ENCODE measurements at places on chromosomes 7 and 10.

GRCh38 chr7:2109936-2110609, 122.7 kb downstream of the MAD1L1 start:
- DNase-seq: no peak

- DNase-seq: no peak
Observed at GRCh38 chr7:137590071-137590755, 246.7 kb upstream of the PTN start.

DNA sequence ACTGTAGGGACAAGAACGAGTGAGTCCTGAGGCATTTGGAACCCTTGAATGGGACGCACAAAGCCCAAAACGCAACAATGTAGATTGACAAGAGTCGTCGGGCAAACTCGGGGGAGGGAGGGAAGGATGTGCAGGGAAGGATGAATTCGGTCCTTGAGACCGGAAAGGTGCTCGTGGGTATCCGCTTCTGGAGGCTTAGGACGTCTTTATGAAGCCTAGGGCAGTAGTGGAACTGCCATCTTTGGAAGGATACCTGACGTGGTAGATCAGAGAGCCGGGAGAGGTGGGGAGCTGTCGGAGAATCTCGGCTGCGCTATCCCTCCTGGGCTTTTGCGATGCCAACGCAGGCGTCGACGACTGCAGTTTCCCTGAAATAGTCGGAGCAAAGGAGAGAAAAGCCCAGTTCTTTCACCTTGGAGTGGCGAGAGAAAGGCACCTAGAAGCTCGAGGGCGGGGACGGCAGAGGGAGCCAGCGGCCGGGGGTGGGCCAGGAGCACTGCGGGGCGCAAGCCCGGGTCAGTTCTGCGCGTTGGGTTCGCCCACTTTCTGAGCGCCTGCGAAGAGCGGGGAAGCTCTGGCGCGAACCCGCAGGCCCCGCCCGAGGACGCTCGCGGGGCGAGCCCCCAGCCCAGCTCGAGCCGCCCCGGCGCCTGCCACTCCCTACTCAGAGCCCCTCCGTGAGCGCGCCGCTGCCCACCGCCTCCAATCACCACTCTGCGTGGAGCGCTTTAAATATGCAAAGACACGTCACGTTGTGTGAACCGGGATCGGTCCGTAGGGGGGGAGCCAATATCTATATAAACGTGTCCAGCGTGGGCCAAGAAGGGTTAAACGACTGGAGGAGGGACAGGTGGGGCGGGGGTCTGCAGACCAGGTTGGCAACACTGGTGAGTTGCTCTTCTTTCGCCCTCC, at the start of gene CYP26C1:
TSS of gene CYP26C1 (plus strand) at position 824 of the 912 bp plus-strand sequence. CDS start 466 bp downstream, outside the sequence.
- DNase-seq: no peak

GRCh38 chr10:93063144-93063976, 2.8 kb downstream of the CYP26C1 start:
- DNase-seq: no peak

DNA sequence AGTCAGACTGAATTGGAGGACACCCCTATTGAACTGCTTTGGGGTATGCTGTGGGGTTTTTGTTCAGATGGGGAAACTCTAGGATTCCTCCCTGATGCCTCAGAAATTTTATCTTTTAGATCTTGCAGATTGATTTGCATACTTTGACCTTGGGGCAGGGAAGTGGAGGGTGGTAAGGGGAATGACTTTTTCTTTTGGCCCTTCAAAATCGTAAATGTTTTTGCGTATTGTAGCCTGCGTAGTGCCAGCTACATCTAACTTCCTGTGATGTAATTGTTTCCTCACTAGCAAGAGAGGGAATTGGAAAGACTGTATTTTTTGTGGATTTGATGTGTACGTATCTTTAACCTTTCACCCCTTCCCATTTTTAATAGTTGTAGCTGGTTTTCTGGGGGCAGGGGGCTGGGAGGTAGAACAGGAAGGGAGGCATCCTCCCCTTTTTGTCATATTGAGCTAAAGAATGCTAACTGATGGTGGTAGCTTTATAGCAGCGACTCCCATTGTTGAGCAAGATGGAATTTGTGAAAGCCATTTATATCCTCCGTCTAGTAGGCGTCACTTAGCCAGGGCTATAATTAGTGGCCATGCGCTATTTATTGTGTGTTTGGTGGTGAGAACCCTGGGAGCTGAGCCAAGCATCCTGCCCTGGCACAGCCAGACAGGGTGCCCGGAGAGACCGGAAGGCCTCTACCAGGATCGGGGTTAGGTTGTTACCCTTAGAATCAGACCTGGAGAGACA, 11.3 kb downstream of the DUSP5 start:
- DNase-seq: no peak

GRCh38 chr7:139580435-139580834, 57.0 kb downstream of the CLEC2L start:
- DNase-seq: no peak

DNA sequence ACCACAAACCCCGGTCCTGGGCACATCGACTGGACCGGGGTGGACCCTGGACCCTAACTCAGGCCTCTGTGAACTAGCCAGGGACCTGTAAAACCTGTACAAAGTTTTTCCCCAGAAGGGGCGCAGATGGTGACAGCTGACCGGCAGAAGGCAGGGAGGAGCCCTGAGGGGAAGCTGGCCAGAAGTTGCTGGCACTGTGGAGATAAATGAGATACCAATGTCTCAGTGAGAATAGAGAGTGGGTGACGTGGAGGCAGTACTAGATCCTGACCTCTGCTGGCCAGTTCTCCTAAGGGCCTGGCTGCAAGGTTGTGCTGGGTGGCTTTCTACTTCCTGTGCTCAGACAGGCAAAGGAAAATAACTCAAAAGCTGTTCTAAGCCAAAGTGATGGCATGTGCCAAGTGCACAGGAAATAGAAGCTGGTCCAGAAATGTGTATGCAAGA, 10.6 kb upstream of the TSPAN14 start:
- DNase-seq: no peak

DNA sequence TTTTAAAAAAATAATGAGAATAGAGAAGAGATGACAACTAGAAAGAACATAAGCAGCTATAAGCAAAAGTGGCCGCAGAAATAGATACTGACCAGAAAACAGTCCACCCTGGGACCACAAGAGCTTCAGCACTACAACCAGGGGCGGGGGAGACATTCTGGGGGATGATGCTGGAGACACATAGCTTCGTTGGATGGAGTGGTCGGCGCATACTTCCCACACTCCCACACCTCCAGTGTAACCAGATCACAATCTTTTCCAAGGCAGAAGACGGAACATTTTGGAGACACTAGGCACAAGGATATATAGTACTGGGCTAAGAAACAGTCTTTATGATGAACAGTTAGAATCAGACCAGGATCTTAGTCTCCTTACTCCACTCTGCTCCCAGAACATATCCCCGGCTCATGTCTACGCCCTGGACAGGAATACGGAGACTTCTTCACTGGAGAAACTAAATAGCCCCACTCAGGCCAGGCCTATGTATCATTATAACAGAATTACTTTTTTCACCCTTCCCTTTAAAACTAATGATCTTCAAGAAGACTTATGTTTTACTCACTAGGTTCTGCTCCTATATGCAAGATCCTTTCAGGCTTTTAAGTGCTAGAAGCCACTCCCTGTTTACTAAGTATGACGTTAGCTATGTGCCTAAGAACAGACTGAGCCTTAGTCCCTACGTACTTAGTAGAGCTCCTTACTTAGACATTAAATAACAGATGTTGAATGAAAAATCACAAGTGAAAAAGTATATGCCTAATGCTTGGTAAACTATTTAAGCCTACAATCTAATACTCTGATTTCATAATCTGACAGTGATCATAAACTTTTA, 169.6 kb downstream of the SRPK2 start:
- no peak for DNase-seq

GRCh38 chr10:76433161-76434005, 1002.0 kb downstream of the LRMDA start:
- DNase-seq: no peak

Measured in stimulated activated CD8-positive, alpha-beta memory T cell treated with anti-CD3 and anti-CD28 coated beads, Interleukin-4, amount 100 ng/mL, for 1 hour (primary cell).